Activated CD4-positive, alpha-beta memory T cell treated with anti-CD3 and anti-CD28 coated beads, Interleukin-2, amount 10 ng/mL, durations not matched to agents 7 days and 5 days (primary cell): ENCODE measurements at places on chromosomes 1 and 21. TPM values are rescaled to one million over a fixed set of nuclear protein-coding genes. Genes with fewer than 3 reads are reported as not detected.

The HMGCS2 gene
- not detected for total RNA-seq

DNA sequence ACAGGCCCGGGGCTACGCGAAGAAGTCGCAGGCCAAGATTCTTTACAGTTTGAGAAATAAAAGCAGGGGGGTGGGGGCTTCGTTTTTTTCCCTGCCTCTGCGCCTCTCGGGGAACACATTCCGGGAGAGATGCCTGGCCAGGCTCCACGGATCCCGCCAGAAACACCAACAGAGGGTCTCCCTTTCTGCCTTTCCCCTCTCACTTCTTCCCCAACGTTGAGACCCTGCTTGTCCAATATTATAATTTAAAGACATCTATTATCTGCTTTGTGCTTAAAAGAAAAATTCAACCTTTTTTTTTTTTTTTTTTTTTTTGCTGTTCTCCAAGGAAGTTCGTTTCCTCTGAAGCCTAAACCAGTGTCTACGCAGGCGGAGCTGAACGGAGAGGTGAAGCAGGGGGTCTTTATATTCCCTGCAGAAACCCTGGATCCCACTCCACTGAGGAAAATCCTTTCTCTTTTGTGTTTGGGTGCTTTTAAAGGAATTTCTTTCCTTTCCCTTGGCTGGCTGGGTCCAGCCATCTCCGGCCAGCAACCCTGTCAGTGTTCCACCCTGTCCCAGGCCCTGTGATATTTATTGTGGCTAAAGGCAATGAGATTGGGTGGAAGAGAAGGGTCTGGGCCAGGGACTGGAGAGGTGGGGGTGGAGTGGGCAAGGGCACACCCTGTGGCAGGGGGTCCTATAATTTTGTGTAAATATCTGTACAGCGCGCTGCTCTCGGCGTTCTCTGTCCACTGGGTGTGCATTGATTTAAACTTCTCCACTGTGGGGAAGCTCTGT is 2.2 kb downstream of the FOXD2 start:
- no peak for DNase-seq
- peaks cover 30% of the 10 kb centered on the region for H3K4me1 ChIP-seq
- H3K4me3 ChIP-seq = peak overlapping the region; percentile 39

DNA sequence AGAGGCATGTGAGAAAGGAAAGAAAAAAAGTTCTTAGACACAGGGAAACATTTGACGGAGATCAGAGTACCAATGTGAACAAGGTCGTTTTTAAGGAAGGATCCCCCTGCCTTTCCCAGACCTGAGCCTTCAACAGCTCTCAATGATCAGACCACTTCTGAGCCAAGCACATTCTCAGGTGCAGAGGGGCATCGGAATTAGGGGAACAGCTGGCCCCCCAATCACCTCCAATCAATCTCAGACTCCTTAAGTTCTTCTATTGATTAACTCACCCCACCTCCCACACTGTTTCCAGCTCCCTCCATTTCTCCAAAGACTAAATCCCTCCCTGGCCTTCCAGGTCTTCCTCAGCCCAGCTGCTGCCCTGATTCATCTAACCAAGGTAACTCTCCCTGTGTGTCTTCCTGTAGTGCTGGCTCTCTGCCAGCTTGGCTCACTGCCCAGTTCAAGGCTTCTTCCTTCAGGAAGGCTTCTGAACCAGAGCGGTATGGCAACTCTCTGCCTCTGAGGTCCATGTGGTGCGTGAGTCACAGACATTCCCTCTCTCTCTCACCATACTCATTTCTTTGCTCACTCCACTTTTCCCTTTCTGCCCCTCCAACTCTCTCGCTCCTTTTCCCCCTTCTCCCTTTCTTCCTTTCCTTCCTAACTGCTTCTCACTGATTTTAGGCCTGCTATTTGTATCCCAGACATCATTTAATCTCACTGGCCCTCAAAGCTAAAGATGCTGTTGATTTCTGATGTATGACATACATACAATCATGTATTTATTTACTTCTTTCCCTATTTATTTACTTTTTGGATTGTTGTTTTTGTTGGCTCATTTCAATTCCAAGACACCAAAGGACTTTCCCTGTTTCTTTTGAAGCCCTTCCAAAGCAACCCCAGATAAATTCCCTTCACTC is 18.1 kb downstream of the CFAP45 start:
- no peak overlapping the region for H3K27ac ChIP-seq
- H3K4me3 ChIP-seq = no peak overlapping the region
- no peaks in the 10 kb centered on the region for H3K4me1 ChIP-seq
- H3K36me3 ChIP-seq = no peaks in the 10 kb centered on the region

DNA sequence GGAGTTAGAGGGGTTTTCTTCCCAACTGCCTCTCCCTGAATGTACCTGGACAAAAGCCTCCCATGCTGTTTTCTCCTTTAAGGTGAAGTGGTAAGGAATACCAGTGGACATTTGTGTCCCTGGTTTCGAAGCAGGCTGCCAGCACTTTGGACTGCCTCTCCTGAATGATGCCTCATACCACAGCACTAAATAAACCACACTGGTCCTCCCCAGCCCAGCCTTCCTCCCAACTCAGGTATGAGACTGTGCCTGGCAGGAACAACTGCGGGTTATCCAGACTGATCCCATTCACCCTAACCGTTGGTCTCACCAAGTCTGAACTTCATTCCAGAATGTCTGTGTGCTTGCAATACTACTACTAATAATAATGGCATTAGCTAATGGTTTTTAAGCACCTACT is 9.3 kb downstream of the COQ8A start:
- H3K4me3 ChIP-seq = no peak overlapping the region
- H3K36me3 ChIP-seq = no peaks in the 10 kb centered on the region
- DNase-seq = no peak
- no peaks in the 10 kb centered on the region for H3K27me3 ChIP-seq
